ENCODE measurements at places on chromosomes 6 and 20. TPM values are rescaled to one million over a fixed set of nuclear protein-coding genes. Genes with fewer than 3 reads are reported as not detected.

DNA sequence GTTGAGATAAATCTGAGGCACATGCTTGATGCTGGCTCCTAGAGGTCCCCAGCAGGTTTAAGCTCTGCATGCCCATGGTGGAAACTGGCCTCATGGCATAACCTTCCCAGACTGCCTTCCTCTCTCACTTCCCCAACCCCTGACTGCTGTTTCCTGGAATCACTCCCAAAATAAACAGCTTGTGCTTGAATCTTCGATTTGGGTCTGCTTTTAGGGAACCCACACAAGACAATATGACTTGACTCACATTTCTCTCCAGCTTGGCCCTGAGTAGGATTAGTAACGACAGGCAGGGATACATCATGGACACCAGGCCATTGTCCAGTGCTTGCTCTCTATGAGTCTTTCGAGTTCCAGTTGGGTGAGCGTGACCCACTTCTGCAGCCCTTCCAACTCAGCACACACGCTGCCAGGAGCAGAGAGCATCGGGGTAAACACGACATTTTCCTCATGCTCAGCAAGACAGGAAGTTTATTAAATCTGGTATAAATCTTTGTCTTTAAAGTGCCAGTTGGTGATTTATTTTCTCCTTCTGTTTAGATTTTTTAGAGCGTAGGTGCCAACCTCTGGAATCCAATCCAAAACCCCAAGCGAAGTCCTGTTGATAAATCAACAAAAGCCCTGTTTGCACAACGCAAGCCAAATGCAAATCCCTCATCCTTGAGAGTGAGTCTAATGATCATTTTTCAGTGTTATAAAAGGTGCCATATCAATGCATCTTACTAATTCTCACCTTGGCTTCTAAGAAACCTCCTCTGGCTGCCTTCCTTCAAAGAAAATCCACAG is 135.0 kb downstream of the FOXA2 start:
- peaks cover 83% of the 10 kb centered on the region for H3K27me3 ChIP-seq
- H3K4me3 ChIP-seq: no peak overlapping the region
- peaks cover 39% of the 10 kb centered on the region for H3K4me1 ChIP-seq
- no peak for DNase-seq

DNA sequence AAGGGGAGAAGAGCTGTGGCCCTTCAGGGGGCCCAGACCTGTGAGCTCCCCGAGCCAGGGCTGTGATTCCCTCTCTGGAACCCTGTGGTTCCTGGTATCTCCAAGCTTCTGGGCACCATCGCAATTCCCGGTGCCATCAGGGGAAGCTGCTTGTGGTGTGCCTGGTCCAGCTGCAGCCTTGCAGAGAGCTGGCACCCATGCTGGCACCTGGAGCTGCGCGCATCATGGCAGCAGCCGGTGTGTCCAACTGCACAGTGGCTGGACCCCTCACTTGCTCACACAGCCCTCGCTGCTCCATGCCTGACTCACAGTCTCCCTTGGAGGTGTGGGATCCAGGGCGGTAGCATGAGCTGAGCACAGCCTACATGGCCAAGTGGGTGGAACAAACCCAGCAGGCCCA is 56.7 kb downstream of the IYD start:
- DNase-seq: no peak
- H3K27ac ChIP-seq: no peak overlapping the region
- no peaks in the 10 kb centered on the region for H3K27me3 ChIP-seq
- no peaks in the 10 kb centered on the region for H3K36me3 ChIP-seq
- H3K4me3 ChIP-seq: no peak overlapping the region
- no peaks in the 10 kb centered on the region for H3K4me1 ChIP-seq

Gene CASP8AP2
- 59.0 TPM for total RNA-seq

Gene FOXF2
- not detected for total RNA-seq

DNA sequence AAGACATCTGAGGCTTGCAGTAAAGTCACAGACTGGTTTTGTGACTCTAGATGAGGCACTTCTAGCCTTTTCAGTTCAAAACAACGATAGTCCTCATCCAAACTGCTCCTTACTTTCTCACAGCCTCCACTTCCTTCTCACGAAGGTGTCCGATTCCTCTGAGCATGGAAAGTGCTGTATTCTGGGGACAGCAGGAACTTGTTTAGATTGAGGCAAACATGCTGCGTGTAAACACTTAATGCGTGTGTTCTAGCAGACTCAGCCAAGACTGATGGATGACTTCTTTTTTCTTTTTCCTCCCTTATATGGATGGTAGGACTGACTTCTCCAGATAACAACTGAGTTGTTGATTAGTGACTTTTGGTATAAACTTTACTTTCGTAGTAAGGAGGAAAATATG is 80.2 kb upstream of the PRDM1 start:
- peaks cover 50% of the 10 kb centered on the region for H3K4me1 ChIP-seq
- H3K27ac ChIP-seq: no peak overlapping the region
- DNase-seq: no peak
- H3K27me3 ChIP-seq: no peaks in the 10 kb centered on the region
- no peak overlapping the region for H3K4me3 ChIP-seq
- H3K36me3 ChIP-seq: no peaks in the 10 kb centered on the region

Gene SLPI
- not detected for total RNA-seq

GRCh38 chr6:40804905-40805304 is 217.7 kb upstream of the LRFN2 start:
- no peaks in the 10 kb centered on the region for H3K36me3 ChIP-seq
- H3K4me3 ChIP-seq: no peak overlapping the region
- H3K27ac ChIP-seq: no peak overlapping the region
- no peaks in the 10 kb centered on the region for H3K27me3 ChIP-seq
- DNase-seq: peak; percentile 18

GRCh38 chr6:32814145-32814544 is 2.7 kb downstream of the HLA-DOB start:
- H3K36me3 ChIP-seq: no peaks in the 10 kb centered on the region
- no peak overlapping the region for H3K27ac ChIP-seq
- H3K27me3 ChIP-seq: no peaks in the 10 kb centered on the region
- H3K4me3 ChIP-seq: no peak overlapping the region
- no peaks in the 10 kb centered on the region for H3K4me1 ChIP-seq
- DNase-seq: no peak

- H3K36me3 ChIP-seq: no peaks in the 10 kb centered on the region
- H3K4me3 ChIP-seq: no peak overlapping the region
- peaks cover 5% of the 10 kb centered on the region for H3K4me1 ChIP-seq
- no peak for DNase-seq
- H3K27me3 ChIP-seq: peaks cover 42% of the 10 kb centered on the region
Observed at GRCh38 chr20:62704341-62704948, 4.2 kb upstream of the NTSR1 start.

GRCh38 chr6:54681987-54682386 is 164.6 kb upstream of the FAM83B start:
- no peak overlapping the region for H3K4me3 ChIP-seq
- no peak overlapping the region for H3K27ac ChIP-seq
- no peaks in the 10 kb centered on the region for H3K4me1 ChIP-seq
- no peaks in the 10 kb centered on the region for H3K27me3 ChIP-seq
- no peak for DNase-seq

Gene CGA
- not detected for total RNA-seq

- H3K4me3 ChIP-seq: no peak overlapping the region
- no peak for DNase-seq
- H3K4me1 ChIP-seq: no peaks in the 10 kb centered on the region
- H3K27ac ChIP-seq: no peak overlapping the region
- no peaks in the 10 kb centered on the region for H3K27me3 ChIP-seq
Observed at GRCh38 chr6:108737594-108738546, 110.4 kb upstream of the ARMC2 start.

GRCh38 chr6:27866357-27867050 is 45.7 kb downstream of the OR2B2 start:
- H3K27ac ChIP-seq: peak overlapping the region; percentile 83
- peak; percentile 60 for DNase-seq
- no peaks in the 10 kb centered on the region for H3K27me3 ChIP-seq

DNA sequence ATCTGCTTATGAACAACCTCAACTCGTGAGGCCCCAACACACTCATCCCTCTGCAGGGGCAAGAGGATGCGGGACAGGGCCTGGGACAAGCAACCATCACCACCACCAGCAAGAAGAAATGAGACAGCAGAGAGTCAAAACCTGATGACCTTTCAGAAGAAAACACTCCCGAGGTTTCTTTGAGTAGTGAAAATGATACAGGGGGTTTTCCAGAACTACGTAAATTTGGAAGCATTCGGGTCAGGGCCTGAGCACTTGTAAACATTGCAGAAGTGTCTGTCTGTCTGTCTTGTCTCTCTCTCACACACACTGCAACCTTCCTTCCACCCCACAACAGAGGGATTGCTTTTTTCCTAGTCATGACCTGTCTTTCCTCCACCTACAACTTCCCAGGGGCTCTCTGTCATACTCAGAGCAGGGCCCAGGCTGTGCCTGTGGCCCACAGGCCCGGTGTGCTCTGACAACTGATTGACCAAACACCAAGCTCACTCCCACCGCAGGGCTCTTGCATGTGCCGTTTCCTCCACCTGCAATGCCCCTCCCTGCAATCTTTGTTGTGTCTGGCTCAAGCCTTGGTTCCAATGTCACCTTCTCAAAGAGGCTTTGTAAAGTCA is 90.9 kb downstream of the BMP7 start:
- no peak overlapping the region for H3K27ac ChIP-seq
- no peaks in the 10 kb centered on the region for H3K27me3 ChIP-seq
- H3K4me3 ChIP-seq: no peak overlapping the region
- DNase-seq: no peak
- H3K36me3 ChIP-seq: no peaks in the 10 kb centered on the region

Gene COMMD7
- 39.4 TPM for total RNA-seq

Gene TRAPPC3L
- not detected for total RNA-seq

Gene ZNF343
- total RNA-seq: 7.4 TPM

Gene GLO1
- total RNA-seq: 525 TPM

DNA sequence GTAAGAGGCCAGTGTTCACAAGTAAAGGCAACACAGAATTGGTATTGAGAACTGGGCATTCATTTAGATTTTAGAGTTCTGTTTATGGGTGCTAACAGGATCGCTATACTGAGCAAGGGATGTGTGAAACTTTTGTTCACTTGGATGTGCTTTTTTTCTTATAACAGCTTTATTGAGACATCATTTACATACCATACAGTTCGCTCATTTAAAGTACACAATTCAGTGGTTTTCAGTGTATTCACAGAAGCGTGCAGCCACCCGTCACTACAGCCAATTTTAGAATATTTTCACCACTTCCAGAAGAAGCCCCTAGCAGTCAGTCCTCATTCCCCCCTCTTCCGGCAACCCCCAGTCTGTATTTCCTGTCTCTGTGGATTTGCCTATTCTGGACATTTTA is 48.7 kb downstream of the GFRA4 start:
- H3K4me1 ChIP-seq: peaks cover 11% of the 10 kb centered on the region
- H3K4me3 ChIP-seq: no peak overlapping the region
- DNase-seq: no peak
- H3K27ac ChIP-seq: no peak overlapping the region
- H3K27me3 ChIP-seq: no peaks in the 10 kb centered on the region

DNA sequence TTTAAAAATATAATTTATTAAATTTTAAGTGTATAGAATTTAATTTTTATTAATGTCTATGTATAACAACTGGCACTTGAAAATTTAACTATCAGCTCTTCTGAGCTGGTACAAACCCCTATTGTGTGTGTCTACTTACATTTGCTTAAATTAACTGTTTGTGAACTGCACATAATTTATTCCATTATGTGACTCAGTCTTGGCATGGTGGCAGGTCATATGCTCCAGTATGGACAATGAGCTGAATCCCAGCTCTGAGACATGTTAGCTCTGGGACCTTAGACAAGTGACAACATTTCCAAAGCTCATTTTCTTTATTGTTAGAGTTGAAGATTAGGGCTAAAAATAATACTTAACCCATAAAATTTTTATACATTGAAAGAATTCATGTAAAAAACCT is 526.1 kb upstream of the MARCKS start:
- no peak for DNase-seq
- H3K27me3 ChIP-seq: no peaks in the 10 kb centered on the region
- H3K4me1 ChIP-seq: peaks cover 8% of the 10 kb centered on the region

- H3K36me3 ChIP-seq: no peaks in the 10 kb centered on the region
- H3K4me3 ChIP-seq: no peak overlapping the region
- no peak overlapping the region for H3K27ac ChIP-seq
- H3K4me1 ChIP-seq: no peaks in the 10 kb centered on the region
- no peak for DNase-seq
Observed at GRCh38 chr6:134201716-134202115, 116.2 kb downstream of the SGK1 start.

GRCh38 chr20:24779131-24779530 is 169.9 kb upstream of the CST7 start:
- no peaks in the 10 kb centered on the region for H3K27me3 ChIP-seq
- no peaks in the 10 kb centered on the region for H3K4me1 ChIP-seq
- no peaks in the 10 kb centered on the region for H3K36me3 ChIP-seq
- DNase-seq: no peak
- H3K4me3 ChIP-seq: no peak overlapping the region
- H3K27ac ChIP-seq: no peak overlapping the region

GRCh38 chr6:157123234-157123633 is 200.1 kb downstream of the TMEM242 start:
- peaks cover 10% of the 10 kb centered on the region for H3K4me1 ChIP-seq
- no peak for DNase-seq
- no peak overlapping the region for H3K27ac ChIP-seq
- no peak overlapping the region for H3K4me3 ChIP-seq

- no peaks in the 10 kb centered on the region for H3K4me1 ChIP-seq
- DNase-seq: no peak
- no peaks in the 10 kb centered on the region for H3K36me3 ChIP-seq
- no peak overlapping the region for H3K27ac ChIP-seq
Observed at GRCh38 chr20:30286157-30286556, 971.3 kb upstream of the DEFB115 start.

- peaks cover 76% of the 10 kb centered on the region for H3K27me3 ChIP-seq
- H3K27ac ChIP-seq: no peak overlapping the region
- no peaks in the 10 kb centered on the region for H3K4me1 ChIP-seq
- H3K4me3 ChIP-seq: no peak overlapping the region
Observed at GRCh38 chr20:22387452-22387851, 196.9 kb downstream of the FOXA2 start.

Gene CCR6
- not detected for total RNA-seq

Gene PCSK2
- 0.07 TPM for total RNA-seq

DNA sequence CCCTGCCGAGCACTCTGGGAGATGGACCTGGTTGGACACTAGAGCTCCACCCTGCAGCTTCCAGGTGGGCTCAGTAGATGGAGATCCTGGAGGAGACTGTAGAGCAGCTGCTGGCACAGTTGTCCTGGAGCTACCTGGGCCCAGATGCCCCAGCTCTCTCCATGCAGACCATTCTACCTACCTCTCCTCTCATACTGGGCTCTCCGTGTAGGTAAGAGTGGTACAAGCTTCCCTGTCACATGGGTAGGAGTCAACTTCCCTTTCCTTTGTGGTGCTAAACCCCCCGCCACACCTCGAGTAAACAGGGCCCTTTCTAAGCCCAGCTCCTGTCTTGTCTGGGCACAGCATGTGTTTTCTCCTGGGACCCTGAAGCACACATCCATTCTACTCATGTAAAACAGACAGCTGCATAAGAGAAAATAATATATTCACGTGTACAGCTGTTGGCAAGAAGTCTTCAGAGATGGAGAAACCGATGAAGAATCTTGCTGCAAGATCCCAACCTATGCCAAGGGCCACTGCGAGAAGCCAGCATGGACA is 108.1 kb upstream of the DUSP22 start:
- H3K36me3 ChIP-seq: no peaks in the 10 kb centered on the region
- no peak for DNase-seq
- no peak overlapping the region for H3K27ac ChIP-seq
- H3K4me3 ChIP-seq: no peak overlapping the region
